ENCODE measurements at places on chromosomes 7 and 10. TPM values are rescaled to one million over a fixed set of nuclear protein-coding genes. Genes with fewer than 3 reads are reported as not detected.

The CCL24 gene
- not detected for polyA plus RNA-seq

The OR2A1 gene
- polyA plus RNA-seq, result 0.81 TPM

The SUV39H2 gene
- polyA plus RNA-seq, result 24.2 TPM

The DKK1 gene
- polyA plus RNA-seq, result 34.8 TPM

The CTAGE6 gene
- not detected for polyA plus RNA-seq

The OR9A2 gene
- not detected for polyA plus RNA-seq

The SP8 gene
- polyA plus RNA-seq, result not detected

The ITIH5 gene
- 25.4 TPM for polyA plus RNA-seq

GRCh38 chr10:49115796-49116508 is 630 bp upstream of the VSTM4 start:
- no peak for DNase-seq

- DNase-seq, result no peak
Observed at GRCh38 chr10:31087851-31088250, 56.2 kb upstream of the ZNF438 start.

DNA sequence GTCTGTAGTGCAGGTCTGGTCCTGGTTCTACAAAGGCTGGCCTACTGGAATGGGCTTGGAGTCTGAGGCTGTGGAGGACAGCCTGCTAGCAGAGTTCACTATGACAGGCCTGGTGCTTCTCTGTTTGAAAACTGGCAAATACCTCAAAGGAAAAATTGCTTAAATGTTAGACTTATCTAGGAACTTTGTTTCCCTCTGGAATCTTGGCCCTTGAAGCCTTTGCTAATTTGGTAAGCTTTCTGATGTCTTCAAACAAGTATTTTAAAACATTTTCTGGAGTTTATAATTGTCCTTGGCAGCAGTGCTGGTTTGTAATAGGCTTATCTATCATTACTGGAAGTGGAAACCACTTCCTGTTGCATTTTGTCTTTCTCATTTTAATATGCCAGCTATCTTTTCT is 139.7 kb downstream of the TMEM26 start:
- DNase-seq, result no peak

- DNase-seq, result no peak
Observed at GRCh38 chr7:148337246-148337965, 253.2 kb upstream of the C7orf33 start.

DNA sequence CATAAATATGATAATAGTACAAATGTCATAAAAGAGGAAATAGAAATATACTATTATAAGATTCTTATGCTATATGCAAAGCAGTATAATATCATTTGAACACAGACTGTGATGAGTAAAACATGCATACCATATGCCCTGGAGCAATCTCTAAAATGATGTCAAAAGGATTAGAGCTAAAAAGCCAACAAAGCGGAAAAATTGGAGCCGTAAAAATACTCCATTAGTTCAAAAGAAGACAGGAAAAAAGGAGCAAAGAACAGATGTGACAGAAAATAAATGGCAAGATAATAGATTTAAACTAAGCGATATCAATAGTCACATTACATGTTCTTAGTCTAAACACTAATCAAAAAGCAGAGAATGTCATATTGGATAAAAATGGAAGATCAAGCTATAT is 191.0 kb upstream of the PLPP4 start:
- no peak for DNase-seq

- no peak for DNase-seq
Observed at GRCh38 chr10:72000073-72001032, 36.2 kb downstream of the CHST3 start.

DNA sequence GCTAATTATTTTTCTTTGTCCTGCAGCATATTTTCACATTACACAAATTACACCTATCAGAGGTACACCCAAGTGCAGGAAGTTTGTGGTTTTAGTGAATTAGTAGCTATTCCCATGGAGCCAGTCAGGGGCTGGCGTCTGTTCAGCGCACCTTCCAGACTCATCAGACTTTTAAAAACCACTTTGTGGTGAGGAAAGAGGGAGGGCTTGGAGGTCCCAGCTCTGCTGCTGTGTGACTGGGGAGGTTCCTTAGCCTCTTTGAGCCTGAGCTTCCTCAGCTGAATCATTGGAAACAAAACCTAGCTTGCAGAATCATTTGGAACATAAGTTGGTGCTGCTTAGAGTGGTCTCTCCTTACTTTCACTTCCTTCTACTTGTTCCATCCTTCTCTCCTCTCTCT is 175.4 kb downstream of the SORCS3 start:
- no peak for DNase-seq

GRCh38 chr10:118458957-118459641 is 117.0 kb upstream of the FAM204A start:
- no peak for DNase-seq

DNA sequence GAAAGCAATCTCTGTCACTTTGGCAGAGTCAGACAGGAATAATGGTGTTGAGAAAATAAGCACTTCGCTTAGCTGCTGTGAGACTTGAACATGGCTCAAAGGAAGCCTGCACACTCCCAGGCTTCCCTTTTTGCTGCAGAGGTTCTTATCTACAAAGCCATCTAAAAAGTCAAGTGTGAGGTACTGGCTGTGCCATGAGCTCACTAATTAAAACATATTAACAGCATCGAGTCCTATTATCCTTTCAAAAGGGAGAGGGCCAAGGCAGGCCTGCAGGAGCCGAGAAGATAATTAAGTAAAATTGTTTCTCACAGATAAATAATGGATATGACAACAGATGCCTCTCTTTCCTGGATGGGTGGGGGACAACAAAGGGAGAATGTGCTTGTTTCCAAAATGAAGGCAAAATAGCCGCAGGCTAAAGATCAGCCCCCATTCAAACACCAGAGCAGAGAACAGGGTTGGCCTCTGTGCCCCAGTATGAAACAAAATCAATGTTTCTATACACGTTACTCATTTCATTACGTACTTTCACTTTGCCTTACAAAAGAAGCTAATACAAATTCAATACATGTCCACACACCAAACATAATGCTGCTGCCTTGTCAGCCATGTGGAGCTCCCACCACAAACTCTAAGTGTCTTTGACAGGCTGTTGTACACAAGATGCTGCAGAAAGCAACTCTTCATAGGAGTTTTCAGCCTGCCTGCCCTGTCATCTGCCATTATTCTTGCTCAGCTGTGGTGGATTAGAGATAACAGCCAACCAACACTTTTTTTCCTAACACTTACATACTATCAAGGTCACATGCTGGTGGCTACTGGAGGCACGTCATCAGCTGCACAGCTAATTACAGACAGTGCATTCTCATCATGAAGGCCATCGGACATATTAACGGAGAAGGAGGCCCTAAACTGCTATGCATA is 55.3 kb downstream of the ELAPOR2 start:
- no peak for DNase-seq

GRCh38 chr7:31747553-31747952 is 60.5 kb downstream of the PPP1R17 start:
- DNase-seq, result no peak

GRCh38 chr7:41051535-41051934 is 651.4 kb downstream of the INHBA start:
- no peak for DNase-seq

DNA sequence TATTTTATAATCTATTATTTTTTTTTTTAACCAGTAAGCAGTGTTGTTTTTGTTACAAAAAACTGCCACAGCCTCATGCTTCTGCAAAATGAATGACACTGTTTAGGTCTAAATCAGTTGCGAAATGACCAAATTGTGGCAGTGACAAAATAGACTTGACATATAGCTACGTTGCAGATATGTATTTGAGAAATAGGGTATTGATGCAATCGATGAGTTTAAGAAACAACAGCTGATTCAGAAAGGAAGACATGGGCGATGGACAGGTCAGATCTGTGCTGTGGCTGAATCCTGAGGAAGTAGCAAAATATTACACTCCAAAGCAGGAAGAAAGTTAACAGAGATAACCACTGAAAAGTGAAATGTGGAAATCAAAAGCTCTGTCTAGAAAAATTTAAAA is 89.0 kb upstream of the STEAP4 start:
- no peak for DNase-seq

DNA sequence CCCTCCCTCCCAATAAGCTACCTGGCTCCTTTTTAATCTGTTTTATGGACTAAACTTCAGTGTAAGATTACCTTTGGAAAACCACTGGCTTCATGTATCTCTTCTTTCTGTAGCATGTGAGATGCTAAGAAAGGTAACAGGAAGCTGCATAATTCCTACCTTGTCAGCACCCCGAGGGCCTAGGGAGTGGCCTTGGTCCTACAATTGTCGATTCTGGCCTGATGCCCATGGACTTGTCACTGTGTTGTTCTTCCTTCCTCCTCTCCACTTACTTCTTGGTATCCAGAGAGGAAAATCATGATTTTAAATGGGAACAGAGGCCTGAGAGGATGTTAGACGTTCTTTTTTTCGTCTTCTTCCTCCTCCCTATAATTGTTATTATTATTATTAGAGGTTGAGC is 42.9 kb upstream of the PDZD8 start:
- no peak for DNase-seq

DNA sequence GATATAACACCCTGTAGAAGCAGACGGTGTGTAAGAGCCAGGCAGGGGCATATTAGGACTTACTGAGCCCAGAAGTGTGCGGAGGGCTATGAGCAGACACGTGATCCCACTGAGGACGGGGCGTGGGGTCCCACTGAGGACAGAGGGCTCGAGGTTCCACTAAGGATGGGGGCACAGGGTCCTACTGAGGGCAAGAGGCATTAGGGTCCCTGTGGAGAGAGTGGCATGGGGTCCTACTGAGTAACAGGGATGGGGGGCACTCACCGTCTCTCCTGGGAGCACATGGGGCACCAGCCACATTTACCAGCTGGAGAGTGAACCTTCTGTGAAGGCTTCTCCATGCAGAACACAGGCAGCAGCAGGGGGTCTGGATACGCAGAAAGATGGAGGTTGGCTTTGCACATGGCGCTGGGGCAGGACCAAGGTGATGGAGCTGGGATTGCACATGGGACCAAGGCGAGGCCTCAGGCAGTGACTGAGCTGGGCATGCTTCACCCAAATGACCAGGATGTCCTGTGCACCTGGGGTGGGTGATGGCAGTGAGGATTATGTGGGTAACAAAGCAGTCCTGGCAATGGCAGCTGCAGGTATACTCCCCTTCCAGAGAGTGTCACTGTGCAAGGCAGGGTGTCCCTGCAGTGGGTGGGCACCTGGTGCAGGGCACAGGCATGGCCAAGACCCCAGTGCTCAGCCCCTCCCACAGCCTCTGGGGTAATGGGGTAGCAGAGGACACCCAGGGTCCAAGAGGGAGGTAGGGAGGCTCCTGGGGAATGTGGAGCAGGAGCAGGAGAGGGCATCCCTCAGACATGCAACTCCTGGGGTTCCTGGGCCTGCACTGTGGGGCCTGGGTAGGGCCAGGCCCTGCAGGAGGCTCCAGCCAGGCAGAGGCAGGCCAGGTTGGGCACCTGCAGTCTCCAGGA is 278.1 kb downstream of the TCERG1L start:
- no peak for DNase-seq

GRCh38 chr10:112919721-112920120 is 30.3 kb upstream of the TCF7L2 start:
- DNase-seq, result no peak

DNA sequence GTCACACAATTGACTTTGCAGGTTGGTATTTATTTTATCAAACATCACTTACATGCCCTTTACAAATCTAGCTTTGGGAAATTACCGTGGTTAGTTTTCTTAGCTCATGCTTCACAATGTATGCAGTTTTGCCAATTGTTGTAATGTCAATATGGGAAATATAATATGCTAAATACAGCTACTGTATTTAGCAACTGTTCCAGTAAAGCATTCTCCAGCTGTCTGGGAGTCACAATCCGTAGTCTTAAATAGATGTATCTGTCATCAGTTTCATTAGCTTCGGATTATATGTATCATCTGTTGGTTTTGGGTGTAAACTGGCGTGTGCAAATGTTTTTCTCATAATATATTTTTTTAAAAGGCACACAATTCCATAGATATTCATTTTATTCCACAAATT is 19.4 kb upstream of the AHR start:
- no peak for DNase-seq

- no peak for DNase-seq
Observed at GRCh38 chr10:21746118-21746517, 212.1 kb downstream of the MLLT10 start.

DNA sequence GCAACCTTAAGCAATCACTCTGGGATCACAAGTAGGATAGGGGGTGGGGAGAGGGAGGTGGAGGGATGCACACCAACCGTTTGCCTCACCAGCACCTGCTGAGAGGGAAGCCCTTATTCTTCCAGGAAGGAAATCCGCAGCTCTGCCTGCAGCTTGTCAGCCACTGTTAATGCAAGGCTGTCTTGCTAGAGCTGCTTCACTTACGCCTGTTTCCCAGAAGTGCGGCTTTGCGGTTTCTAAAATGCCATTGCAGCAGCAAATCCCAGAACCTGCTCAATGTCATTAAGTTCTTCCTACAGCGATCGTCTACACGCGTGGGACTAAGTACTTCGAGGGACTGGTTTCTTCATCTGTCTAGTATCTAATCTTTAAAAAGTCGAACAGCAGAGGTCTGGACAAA is 191.1 kb downstream of the ZMYND11 start:
- no peak for DNase-seq

- no peak for DNase-seq
Observed at GRCh38 chr10:65470986-65471385, 1454.8 kb upstream of the LRRTM3 start.

All from renal cortex interstitium (tissue), 15 donors.